Left ventricle myocardium inferior (tissue), 1 donor: ENCODE measurements at places on chromosomes 6 and 20.
A peak's percentile ranks its signal among the peaks of the same experiment; 100 is the strongest.

DNA sequence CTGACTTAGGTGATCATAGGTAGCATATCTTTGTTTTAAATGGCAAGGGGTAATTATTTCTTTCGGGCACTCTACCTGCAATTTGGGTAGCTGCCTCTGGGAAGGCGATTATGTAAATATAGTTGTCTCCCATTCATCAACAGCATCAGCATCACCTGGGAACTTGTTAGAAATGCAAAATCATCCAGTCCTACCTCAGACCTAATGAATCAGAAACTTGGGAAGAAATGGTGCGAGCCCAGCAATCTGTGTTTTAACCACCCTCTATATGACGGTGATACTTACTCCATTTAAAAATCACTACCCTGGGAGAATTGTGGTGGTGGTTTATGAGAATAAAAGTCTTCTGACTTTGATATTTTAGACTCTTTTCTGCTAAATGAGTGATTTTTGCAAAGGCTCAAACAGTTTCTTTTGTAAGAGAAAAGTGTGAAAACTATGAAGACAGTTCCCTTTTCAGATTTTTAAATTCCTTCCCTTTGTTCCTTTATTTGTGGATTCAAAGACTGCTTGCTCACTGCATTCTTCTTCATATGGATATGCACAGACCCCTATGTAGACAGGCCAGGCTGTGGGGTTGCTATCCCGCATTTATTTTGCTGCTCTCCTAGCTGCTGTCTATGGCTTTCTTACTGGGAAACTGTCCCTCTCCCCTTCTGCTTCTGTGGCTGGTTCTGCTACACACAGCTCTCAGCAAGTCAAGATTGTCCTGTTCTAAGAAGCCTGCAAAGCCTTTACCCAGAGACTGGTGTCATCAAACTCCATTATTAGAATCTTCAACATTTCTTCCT lies 365.3 kb downstream of the RNF144B start:
- no peak for DNase-seq

DNA sequence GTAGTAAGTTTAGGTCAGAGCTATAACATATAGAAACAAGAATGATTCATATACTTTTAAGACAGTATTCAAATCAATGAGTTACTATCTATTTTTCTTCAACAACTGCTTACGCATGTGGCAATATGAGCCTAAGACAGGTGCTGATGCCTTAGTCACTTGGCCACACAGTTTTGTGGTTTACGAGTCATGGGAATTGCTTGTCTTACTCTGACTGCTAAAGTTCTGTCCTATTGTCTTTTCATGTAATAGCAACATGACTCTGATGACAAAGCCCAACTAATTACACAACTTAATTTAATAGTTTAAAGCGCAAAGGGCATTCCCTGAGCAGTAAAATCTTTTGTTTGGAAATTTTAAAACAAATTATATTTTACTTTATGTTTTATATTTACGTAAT lies 159.3 kb upstream of the CENPW start:
- DNase-seq, result no peak

DNA sequence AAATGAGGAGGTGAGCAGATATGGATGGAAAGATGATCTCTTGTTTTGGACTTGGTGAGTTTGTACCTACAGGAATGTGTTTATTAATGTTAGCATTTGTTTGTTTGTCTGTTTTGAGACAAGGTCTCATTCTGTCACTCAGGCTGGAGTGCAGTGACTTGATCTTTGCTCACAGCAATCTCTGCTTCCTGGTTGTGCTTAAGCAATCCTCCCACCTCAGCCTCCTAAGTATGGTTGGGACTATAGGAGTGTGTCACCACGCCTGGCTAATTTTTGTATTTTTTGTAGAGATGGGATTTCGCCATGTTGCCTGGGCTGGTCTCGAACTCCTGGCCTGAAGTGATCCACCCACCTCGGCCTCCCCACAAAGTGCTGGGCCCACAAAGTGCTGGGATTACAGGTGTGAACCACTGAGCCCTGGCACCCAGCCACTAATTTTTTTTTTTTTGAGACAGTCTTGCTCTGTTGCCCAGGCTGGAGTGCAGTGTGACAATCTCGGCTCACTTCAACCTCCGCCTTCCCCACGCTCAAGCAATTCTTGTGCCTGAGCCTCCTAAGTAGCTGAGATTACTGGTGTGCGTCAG lies 7.1 kb downstream of the CASP8AP2 start:
- no peak for DNase-seq

DNA sequence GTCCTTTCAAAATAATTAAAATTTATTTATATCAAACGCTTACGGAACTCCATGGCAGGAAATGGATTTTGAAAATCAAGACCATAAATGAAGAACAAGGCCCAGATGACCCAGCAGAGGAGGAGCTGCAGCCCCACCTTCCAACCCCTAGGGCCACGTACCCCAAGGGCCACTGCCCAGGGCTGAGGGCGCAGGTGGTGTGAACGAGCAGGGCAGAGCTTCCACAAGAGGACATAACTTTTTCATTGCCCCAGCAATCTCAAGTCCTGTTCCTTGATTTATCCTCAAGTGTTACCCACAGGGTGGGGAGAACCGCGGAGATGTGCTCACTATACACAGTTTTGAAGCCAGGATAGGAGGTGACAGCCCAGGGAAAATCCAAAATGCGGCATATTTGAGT lies 42.8 kb downstream of the PSMG4 start:
- no peak for DNase-seq

DNA sequence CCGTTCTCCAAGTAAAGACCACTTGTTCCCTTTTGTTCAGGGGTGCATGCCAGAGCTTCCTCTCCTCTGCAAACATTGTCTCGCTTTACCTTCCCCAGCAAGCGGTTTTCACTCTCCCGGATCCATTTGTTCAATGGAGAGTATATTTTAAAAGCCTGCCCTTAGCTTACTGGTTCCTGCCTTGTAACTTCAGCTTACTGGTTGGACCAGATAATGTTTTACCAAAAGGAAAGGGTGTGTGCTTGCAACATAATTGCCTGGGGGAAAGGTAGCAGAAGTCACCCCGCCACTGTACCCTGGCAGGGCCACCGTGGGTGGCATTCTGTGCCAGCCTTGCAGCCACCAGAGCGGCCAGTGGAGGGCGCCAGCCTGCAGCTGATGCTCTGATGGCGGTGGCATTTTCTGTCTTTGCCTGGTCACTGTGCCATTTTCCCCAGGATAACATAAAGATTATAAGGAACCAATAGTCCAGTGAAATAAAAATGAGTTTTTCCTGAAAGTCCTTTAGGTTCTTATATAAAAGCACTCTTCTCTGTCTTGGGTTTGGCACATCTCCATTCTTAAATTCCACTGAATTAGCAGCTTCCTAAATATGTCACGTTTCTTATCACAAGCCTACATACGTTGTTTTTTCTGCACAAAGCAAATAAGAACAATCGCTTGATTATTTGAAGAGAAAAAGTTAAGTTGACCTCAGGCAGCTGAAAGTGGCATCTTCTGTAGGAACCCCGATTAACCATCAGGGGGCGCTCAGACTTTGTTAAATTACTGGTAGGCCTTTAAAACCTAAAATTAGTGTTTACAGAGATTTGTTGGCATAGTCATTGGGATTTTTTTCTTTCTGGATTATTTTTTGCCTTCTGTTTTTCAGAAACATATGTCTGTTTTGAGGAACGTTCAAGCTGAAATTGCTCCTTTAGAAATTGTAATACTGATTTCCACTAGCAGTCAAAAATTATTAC lies 67.4 kb upstream of the XRN2 start:
- DNase-seq, result peak; percentile 48

DNA sequence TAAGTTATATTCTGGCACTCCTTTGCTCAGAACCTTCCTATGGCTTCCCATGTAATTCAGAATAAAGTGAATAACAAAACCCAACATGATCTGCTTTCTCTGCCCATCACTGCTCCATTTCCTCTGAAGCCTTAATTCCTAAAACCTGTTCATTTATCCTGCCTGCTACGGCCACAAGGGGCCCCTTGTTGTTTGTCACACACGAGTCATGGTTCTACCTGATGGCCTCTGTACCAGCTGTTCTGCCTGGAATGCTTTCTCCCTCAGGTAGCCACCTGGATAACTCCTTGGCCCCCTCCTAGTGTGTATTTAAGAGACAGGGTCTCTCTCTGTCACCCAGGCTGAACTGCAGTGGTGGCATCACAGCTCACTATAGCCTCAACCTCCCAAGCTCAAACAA lies 26.8 kb downstream of the ERGIC3 start:
- no peak for DNase-seq

GRCh38 chr6:1143655-1144054 lies 168.2 kb upstream of the FOXQ1 start:
- no peak for DNase-seq

DNA sequence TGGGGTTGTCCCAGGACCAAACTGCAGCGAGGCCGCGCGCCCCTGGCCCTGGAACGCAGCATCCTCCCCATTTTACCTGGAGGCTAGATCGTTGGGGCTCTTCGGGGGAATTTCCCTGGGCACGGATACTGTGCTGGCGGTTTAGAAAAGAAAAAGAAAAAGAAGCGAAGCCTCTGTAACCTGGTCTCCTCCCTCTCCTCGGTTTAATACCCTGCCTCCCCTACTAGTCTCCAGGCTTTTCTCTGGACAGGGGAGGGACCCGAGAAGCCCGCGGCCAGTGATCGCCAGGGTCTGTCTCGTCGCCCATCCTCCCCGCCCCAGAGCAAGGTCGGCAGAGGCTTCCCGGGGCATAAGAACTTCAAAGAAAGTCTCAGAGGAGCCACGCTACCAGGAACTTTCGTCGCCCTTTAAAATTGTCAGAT lies 6.1 kb upstream of the LAMP5 start:
- no peak for DNase-seq

DNA sequence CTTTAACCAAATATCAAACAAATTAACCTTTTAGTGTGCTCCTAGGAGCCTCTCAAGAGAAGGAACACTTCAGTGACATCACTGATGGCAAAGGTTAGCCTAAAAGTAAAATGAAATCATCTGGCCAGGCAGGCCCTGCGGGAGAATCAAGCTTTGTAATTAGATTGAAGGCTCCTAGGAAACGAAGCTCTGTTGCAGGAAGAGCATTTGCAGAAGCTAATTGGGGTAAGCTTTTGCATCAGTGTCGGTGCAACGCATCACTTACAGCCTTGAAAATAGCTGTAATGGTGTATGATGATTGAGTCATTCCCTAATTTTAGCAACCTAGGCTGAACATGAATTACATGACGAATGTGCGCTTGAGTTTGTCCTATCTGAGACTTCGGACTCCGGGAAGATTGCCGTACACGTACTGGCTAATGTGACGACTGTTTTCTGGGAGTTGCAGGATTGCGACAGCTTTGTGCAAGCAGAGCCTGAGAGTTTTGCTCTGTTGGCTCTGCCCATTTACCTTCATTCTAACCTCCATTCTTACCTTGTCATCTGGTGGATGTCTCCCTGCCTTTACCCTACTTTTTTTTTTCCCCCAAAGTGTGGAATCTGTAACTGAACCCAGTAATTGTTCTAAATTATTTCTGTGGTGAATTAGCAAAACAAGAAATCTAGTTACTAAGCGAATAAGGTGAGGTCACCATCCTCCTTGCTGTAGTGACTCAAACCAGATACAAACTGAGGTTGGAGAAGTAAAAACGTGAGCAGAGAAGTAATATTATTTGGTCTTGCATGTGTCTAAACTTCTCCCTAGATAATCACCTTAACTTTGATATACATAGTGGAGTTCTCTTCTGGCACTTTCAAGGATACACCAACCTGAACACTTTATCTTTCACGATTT lies 675.9 kb upstream of the CITED2 start:
- peak; percentile 20 for DNase-seq

DNA sequence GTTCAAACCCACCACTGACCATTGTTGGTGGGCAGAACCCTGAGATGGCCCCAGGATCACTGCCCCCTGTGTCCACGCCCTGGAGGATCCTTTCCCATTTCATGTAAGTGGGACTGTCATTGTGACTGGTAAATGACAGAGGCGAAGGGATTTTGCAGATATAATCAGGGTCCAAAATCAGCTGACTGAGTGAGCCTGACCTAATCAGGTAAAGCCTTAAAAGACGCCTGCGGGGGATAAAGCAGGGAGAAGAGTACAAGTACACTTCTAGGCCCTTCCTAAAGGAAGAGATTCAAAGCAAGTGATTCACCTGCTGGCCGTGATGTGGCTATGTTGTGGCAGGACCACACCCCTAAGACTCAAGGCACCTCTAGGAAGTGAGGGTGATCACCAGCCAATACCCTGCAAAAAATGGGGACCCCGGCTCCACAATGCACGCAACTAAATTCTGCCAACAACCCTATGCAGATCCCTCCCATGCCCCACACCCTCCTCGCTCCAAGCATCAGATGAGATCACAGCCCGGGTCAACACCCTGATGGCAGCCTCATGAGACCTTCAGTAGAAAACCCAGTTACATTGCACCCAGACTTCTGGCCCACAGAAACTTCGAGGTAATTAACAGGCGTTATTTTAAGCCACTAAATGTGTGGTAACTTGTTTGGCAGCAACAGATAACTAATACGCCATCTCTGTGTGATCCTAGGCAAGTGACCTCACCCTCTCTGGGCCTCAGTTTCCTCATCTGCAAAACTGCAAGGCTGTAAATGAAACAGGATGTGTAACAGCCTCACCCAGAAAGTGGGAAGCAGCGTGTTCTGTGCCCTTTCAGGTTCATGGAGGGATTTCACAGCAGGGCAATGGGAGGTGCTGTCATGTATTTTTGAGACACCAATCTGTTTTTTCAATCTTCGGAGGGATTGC lies 11.3 kb downstream of the PREX1 start:
- DNase-seq, result no peak

GRCh38 chr20:42923348-42923918 lies 266.3 kb downstream of the PTPRT start:
- DNase-seq, result no peak

DNA sequence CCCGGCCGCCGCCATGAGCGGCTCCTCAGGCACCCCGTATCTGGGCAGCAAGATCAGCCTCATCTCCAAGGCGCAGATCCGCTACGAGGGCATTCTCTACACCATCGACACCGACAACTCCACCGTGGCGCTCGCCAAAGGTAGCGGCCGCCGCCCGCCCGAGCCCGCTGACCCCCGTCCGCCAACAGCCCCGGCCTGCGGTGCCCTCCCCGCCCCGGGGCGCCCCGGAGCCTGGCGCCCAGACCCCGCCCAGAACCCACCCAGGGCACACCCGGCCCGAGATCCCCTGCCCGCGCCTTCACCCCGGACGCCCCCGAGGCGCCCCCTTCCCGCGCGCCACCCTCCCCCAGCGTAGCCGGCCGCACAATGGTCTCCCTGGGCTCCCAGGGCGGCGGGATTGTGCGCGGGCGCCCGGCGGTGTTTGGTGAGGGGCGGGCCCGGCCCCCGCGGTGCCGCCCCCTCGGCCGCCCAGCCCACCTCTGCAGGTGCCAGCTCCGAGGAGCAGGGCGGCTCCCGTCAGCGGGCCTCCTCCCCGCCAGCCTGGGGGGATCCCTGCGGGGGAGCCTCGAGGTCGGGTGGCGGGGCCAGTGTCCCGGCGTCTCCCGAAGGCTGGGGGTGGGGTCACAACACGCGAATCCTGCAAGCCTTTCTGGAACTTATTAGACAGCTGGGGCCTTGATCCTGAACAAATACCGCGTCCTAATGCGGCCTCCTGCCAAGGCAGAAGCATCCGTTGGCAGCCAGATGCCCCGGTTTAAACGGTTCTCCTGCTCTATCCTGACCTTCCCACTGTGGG lies 577 bp downstream of the LSM14B start:
- no peak for DNase-seq
